Uterine smooth muscle cell (primary cell): ENCODE measurements at places on chromosomes 1 and 21. TPM values are rescaled to one million over a fixed set of nuclear protein-coding genes. Genes with fewer than 3 reads are reported as not detected.

HPDL gene
- 0.62 and 3.0 TPM in 2 replicates for total RNA-seq

CLDN17 gene
- total RNA-seq: not detected in 2 replicates

CLDN19 gene
- not detected in 2 replicates for total RNA-seq

IL19 gene
- not detected in 2 replicates for total RNA-seq

SLC44A3 gene
- total RNA-seq: 0.22 and 1.2 TPM in 2 replicates

CFAP126 gene
- not detected in 2 replicates for total RNA-seq

SLC16A1 gene
- total RNA-seq: 111 and 149 TPM in 2 replicates

RHEX gene
- total RNA-seq: not detected in 2 replicates

LCE1B gene
- total RNA-seq: not detected in 2 replicates

LAD1 gene
- total RNA-seq: not detected in 2 replicates

MAP3K21 gene
- 1.7 and 2.5 TPM in 2 replicates for total RNA-seq

SPATA1 gene
- 0.37 and 1.1 TPM in 2 replicates for total RNA-seq

ATAD3C gene
- 0.50 TPM in 1 of 2 replicates, not detected in the other for total RNA-seq

OR2T33 gene
- total RNA-seq: not detected in 2 replicates

KLHDC8A gene
- not detected in 2 replicates for total RNA-seq

LIN28A gene
- total RNA-seq: not detected in 2 replicates

ENSA gene
- total RNA-seq: 98.6 and 166 TPM in 2 replicates

CCDC30 gene
- 0.55 and 3.4 TPM in 2 replicates for total RNA-seq

GNAT2 gene
- 0.33 TPM in 1 of 2 replicates, not detected in the other for total RNA-seq

KRTAP13-2 gene
- total RNA-seq: not detected in 2 replicates

S100A3 gene
- total RNA-seq: 2.2 and 3.3 TPM in 2 replicates

RNASEL gene
- 6.6 and 9.9 TPM in 2 replicates for total RNA-seq

MED8 gene
- total RNA-seq: 75.9 and 83.1 TPM in 2 replicates

RHBDL2 gene
- total RNA-seq: 0.25 and 0.77 TPM in 2 replicates

CFAP141 gene
- total RNA-seq: not detected in 2 replicates

IL12RB2 gene
- total RNA-seq: not detected in 2 replicates

TTC22 gene
- total RNA-seq: not detected in 2 replicates

BCL10 gene
- total RNA-seq: 28.0 and 32.2 TPM in 2 replicates

KIF14 gene
- 8.5 and 32.2 TPM in 2 replicates for total RNA-seq

LACTBL1 gene
- not detected in 2 replicates for total RNA-seq

DIO1 gene
- total RNA-seq: not detected in 2 replicates

TTC3 gene
- 211 and 433 TPM in 2 replicates for total RNA-seq

CD48 gene
- total RNA-seq: under 0.01 TPM in 1 of 2 replicates, not detected in the other

WNT3A gene
- total RNA-seq: not detected in 2 replicates

FBLIM1 gene
- total RNA-seq: 54.5 and 73.2 TPM in 2 replicates

DCST2 gene
- 0.11 TPM in 1 of 2 replicates, not detected in the other for total RNA-seq

TNFRSF18 gene
- total RNA-seq: 0.12 TPM in 1 of 2 replicates, not detected in the other

FCRL1 gene
- not detected in 2 replicates for total RNA-seq
